ENCODE measurements at places on chromosomes 1 and 21. TPM values are rescaled to one million over a fixed set of nuclear protein-coding genes. Genes with fewer than 3 reads are reported as not detected.

Gene TMEM69
- total RNA-seq: 25.5 TPM

DNA sequence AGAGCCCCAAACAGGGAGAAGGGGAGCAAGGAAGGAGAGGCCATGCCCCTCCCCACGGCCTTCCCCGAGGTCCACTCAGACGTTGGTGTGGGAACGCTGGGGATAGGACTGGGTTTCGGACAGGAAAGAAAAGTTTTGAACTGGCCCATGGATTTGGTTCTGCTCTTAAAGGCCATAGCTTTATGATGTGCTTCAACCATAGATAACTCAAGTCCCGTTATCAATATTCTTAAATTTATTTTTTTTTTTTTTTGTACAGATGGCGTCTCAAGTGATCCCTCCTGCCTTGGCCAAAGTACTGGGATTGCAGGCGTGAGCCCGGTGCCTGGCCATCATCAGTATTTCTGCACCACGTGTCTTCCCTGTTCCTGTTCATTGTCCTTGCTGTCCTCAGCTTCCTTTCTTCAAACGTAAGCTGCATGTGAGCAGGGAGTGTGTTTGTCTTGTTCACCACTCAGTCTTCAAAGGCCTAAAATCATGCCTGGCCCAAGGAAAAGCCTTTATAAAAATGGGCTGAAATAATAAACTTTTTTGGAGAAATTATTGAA lies 820 bp upstream of the KRTAP10-1 start:
- peaks cover 31% of the 10 kb centered on the region for H3K27me3 ChIP-seq
- H3K27ac ChIP-seq: no peak overlapping the region

Gene MYBPHL
- not detected for total RNA-seq

DNA sequence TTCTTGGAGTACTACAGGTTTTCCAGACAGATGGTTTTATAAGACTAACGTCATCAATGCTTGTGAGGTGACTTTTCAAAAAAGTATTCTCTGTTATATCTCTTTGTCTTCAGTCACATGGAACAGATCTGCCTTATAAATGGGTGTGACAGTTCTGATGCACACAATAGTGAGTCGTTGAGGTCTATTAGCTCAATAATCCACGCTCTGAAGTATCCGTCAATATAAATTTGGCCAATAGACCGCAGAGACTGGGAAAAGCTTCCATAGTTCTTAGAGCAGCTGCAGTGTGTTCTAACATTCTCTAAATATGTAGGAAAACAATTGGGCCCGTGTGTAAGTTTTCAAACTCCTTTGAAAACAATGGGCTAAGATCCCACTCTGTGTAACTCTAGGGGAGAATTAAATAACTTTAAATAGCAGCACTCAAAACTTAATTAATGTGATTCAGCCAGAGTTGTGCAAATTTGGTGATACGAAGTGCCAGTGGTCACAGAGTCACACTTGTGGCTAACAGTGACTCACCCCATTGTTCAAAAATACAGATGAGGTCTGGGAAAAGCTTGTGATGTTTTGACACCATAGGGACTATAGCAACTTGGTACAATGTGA lies 316.0 kb downstream of the LMO4 start:
- peak overlapping the region; percentile 18 for H3K27ac ChIP-seq
- H3K4me1 ChIP-seq: peaks cover 15% of the 10 kb centered on the region
- DNase-seq: peak; percentile 73
- H3K36me3 ChIP-seq: no peaks in the 10 kb centered on the region

Gene OR2T35
- not detected for total RNA-seq

Gene LCE1C
- not detected for total RNA-seq

Measured in PC-9 (cell line).